ENCODE measurements at places on chromosomes 7 and 10.

DNA sequence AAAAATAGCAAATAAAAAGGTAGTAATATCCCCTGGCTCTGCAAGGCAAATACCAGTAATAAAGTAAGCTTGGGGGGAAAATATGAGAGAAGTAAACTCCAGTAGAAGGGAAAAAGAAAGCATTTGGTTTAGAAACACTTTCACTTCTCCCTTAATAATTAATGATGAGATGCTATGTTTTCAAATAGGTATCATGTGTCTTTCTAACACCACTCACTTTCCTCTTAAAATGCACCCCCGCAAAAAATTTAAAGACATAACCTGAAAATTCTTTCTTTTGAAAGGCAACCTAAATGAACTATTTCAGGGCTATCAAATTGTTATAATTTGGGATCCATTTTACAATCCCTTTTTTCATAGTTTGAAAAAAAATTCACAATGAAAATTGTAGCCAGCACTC is 240.3 kb downstream of the SNX10 start:
- DNase-seq = no peak

DNA sequence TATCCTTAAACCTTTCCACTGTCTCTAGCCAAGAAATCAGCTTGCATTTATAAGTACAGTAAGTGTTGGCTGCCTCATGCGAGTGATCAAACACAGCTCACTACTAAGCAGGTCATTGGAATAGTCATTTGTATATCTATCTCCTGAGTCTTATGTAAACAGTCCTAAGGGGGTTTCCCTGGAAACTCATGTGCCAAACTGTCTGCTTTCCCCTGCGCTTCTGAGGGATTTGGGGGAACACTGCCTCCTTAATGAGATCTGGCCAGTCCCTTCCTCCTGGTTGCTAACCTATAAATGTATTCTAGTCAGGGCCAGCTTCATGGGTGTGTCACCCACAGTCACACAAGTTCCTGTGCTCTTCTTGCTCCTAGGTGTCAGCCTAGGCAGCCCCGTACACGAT is 133.1 kb downstream of the CD36 start:
- DNase-seq = no peak

- DNase-seq = peak; percentile 21
These were observed 50.0 kb downstream of the SRI start for GRCh38 chr7:88169717-88170320.

DNA sequence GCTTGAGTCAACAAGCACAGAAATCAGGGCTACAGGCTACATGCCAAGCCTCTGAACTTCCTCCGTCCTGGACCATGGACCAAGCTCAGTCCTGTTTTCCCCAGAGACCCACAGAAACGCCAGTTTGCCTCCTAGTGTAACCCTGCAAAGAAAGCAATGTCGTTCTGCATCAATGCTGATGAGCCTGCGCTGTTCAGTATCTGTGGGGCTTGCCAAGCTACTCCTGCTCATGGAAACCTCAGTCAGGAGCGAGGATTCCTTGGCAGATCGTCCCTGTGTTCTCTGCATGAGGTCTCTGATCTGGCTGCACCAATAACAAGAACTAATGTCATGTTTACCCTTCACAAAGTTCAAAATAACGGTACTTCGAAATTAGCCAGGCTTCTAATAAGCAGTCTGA is 495.5 kb upstream of the C7orf33 start:
- no peak for DNase-seq

GRCh38 chr10:3813986-3814837 is 29.2 kb upstream of the KLF6 start:
- DNase-seq = no peak

GRCh38 chr7:42143711-42144600 is 93.1 kb downstream of the GLI3 start:
- DNase-seq = no peak

DNA sequence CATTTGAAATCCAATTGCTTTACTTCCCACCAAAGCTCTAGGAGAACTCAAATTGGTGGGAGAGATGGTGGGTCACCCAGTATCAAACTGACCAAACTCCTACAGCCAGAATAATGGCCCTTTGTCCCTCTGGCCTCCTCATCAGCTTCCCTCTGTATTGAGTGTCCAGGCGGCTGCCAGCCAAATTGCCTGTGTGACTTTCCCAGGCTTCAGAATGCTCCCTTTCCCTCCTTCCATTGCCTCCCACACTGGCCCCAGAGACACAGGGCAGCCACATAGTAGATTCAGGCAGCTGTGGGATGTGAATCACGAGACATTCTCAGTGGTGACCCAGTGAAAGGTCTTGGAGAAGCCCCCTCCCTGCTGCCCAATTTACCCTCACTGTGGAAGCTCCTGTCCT is 12.7 kb upstream of the VDAC2 start:
- no peak for DNase-seq

- no peak for DNase-seq
These were observed 60.1 kb upstream of the CAPZA2 start for GRCh38 chr7:116802144-116802745.

GRCh38 chr7:98286701-98287485 is 5.4 kb downstream of the BRI3 start:
- no peak for DNase-seq

DNA sequence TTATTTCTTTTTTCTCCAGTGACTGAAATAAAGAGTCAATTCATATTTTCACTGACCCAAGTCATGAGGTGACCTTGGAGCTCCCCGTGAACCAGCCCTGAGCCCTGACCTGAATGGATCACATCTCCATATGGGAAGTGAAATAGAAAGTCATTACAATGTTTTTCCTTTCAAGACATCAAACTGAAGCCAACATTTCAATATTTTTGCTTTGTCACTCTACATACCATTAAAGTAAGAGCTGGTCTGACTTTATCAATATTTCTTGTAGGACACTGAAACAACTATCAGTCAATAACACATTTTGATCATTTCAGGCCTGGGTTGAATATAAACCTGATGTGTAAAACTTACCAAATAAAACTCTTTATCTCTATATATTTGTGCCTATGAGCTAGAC is 249.8 kb upstream of the PHF14 start:
- no peak for DNase-seq

- DNase-seq = no peak
These were observed 173.9 kb downstream of the NEURL1 start for GRCh38 chr10:103667356-103667755.

DNA sequence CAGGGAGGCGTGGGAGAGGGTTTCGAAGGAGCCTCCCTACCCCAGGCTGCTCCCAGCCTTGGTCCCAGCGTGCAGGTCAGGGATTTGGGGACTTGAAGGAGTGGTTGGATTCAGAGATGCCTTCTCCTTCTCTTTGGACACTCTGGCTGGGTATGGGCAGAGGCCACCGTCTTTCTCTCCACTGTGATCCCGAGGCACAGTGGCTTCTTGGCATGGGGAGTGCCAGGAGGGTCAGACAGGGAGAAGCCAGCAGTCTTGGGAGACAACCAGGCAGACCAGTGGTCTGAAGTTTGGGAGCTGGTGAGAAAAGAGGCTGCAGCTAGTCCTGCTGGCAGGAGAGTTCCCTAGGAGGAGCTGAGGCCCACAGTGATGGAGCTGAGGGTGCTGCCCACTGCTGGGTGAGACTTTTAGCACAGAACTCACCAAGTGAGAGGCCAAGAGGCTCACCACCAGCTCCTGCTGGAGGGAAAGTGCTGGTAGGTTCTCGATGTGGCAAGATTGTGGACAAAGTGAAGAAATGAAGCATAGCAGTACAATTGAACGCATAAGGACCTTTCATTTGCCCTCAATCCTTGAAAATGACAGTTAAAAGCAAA is 35.2 kb upstream of the WDFY4 start:
- DNase-seq = no peak

- no peak for DNase-seq
These were observed 59.0 kb upstream of the TAS2R16 start for GRCh38 chr7:123054357-123055133.

DNA sequence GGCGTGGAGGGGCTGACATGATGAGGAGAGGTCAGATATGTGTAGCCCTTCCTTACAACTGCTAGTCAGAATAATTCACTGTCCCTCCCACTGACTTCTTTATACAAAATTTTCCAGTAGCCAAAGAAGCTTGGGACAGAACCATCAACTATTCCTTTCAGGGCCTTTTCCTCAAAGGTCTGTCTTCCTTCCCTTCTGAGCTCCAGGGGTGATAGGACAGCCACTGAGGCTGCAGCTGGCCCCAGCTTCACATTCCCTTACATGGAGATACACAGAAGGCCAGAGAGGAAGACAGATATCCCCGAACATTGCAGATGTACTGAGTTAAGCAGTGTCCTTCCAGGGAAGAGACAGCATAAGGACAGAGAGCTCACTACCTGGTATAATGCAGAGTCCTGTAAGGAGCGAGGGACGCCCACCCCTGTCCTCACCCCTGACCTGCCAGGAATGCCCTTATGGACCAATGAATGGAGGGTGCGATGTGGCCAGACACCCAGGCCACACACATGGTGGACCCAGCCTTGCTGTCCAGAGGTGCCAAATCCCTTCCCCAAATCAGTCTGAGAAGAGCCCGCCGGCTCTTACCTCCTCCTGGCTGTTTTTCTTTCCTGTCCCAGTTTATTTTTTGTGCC is 754.7 kb downstream of the GRID1 start:
- DNase-seq = no peak

GRCh38 chr10:91471602-91472001 is 61.5 kb downstream of the HECTD2 start:
- no peak for DNase-seq

GRCh38 chr7:135269921-135270320 is 36.3 kb downstream of the STRA8 start:
- DNase-seq = no peak

DNA sequence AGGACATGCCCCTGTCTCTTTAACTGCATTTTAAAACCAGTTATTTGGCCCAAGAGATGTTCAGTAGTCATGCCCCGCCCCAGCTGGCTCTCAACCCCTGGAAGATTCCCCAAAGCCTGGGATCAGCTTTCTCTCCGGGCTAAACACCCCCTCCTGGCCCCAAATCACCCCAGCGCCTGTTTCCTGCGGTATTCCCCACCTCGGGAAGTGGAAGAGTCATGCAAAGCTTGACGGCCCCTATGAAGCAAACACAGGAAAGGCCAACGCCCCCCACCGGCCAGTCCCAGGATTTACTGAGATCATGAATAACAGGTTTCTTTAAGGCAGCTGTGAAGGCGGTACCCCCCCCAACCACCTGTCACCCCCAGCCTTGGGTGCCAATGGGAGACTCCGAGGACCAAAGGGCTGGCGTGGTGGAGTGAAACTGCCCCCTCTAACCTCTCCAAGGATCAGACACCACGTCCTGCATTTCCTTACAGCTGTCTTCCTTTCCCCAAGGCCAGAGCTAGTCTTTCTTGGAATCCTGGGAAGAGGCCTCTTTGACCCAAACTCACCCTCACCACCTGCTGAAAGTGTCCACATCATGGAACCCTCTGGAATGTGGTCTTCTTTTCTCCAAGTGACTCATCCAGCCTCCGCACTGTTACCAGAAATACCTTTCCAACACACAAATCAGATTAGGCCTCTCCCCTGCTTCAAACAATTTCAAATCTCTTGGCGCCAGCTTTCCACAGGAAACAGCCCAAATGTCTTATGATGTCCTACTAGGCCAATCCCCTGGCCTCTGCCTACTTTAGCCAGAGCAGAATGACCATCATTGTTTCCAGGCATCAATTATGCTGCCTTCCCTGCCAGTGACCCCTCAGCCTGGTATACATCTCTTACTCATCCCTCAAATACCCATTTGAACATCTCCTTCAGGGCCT is 301.5 kb downstream of the ZEB1 start:
- peak; percentile 7 for DNase-seq

- peak; percentile 81 for DNase-seq
These were observed 45.9 kb downstream of the SGMS1 start for GRCh38 chr10:50577681-50578350.

All from cardiac muscle cell (in vitro differentiated cells and primary cell).